ENCODE measurements at places on chromosomes 6 and 20.

- DNase-seq = no peak
Measured at GRCh38 chr6:27605401-27606342, 132.8 kb upstream of the ZNF184 start.

GRCh38 chr20:5827098-5827853 lies 77.1 kb downstream of the SHLD1 start:
- no peak for DNase-seq

- no peak for DNase-seq
Measured at GRCh38 chr20:60628749-60629148, 623.3 kb upstream of the CDH4 start.

DNA sequence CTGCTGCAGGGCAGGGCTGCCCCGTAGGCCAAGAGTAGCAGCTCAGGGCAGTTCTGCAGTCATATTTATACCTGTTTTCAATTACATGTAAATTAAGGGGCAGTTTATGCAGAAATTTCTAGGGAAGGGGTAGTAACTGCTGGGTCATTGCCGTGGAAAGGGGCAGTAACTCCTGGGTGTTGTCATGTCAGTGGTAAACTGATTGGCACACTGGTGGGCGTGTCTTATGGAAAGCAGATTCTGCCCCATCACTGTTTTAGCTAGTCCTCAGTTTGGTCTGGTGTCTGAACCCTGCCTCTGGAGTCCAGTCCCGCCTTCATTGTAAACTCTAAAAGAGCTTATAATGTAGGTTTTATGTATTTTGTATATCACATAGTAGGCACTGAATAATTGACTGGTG lies 22.1 kb downstream of the MAP3K4 start:
- no peak for DNase-seq

DNA sequence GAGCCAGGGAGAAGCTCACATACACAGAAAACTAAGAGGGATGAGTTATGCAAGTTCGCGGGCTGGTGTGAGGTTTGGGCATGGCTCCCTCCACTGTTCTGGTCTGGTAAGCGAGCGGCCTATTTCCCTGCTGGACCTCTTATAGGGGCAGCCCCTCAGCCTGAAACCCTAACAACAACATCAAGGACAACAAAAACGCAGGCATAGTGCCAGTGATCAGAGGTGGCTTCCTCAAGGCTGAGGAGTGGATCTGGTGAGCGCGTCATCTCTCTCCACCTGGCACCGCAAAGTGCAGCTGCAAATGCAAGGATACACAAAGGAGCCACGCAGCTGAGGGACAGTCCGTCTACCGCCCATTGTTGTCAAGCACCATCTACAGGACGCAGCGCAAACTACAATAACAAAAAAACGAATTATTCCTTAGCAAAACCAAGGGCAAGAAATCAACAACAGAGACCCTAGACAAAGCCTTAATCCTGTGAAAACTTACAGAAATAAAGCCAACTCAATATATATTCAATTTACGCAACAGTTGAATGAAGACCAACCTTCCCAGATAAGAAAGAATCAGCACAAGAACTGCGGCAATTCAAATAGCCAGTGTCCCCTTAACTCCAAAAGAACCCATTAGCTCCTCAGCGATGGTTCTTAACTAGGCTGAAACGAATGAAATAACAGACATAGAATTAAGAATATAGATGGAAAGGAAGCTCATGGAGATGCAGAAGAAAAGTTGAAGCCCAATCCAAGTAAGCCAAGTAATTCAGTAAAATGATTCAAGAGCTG lies 9.2 kb upstream of the DEFB110 start:
- DNase-seq = peak; percentile 72

DNA sequence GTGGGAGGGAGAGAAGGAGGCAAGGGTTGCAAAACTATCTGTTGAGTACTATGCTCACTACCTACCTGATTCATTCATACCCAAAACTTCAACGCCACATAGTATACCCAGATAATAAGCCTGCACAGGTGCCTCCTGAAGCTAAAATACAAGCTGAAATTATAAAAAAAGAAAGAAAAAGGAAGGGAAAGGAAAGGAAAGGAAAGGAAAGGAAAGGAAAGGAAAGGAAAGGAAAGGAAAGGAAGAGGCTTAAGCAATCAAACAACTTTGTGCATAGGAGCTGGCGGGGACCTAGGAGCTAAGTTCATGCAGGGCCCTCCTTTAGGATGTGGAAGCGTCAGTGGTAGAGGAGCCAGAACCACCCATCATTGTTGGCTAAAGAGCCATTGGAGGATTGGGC lies 108.9 kb upstream of the SYNDIG1 start:
- DNase-seq = no peak

DNA sequence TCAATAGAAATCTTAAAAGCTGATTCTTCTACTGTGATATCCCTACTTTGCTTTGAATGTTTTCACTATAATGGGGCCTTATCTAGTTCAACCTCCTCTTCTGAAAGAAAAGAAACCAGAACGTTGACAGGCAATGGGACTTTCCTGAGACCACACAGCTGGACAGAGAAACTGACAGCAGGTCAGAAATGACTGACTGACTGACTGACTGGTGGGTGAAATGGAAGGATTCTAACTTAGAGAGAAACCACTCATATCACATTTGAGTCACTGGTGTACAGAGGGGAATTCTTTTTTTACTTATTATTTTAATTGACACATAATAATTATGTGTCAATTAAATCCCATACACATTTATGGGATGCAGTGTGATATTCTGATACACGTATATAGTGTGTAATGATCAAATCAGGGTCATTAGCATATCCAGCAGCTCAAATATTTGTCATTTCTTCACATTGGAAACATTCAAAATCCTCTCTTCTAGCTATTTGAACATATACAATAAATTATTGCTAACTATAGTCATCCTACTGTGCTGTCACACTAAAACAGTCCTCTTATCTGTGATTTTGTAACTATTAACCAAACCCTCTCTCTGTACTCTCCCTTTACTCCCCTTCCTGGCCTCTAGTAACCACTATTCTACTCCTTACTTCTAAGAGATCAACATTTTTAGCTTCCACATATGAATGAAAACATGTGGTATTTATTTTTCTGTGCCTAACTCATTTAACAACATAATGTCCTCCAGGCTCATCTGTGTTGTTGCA lies 64.8 kb upstream of the NRSN1 start:
- no peak for DNase-seq

GRCh38 chr6:39314273-39314795 lies at the start of gene KCNK17:
Gene KCNK17, minus strand, starts transcription at chr6:39314419. Its CDS starts 99 bp downstream, at chr6:39314320.
- no peak for DNase-seq

DNA sequence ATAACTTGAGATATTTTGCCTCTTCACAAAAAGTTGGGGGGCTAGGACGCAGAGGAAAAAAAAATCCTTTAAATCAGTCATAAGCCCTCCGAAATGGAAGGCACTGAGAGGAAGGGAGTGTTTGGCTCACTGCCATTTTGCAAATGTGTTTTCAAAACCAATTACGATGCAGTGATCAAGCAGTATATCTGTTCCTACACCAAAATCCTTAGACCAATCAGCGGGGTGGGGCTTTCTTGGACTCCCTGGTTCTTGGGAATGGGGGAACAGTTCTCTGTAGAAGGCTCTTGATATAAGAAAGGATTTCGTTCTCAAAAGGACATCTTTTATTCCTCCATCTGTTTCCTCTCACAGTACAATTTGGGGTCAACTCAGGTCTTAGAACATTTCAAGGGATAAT lies 478.6 kb upstream of the JARID2 start:
- no peak for DNase-seq

GRCh38 chr6:55822815-55823214 lies 52.6 kb downstream of the BMP5 start:
- DNase-seq = no peak

DNA sequence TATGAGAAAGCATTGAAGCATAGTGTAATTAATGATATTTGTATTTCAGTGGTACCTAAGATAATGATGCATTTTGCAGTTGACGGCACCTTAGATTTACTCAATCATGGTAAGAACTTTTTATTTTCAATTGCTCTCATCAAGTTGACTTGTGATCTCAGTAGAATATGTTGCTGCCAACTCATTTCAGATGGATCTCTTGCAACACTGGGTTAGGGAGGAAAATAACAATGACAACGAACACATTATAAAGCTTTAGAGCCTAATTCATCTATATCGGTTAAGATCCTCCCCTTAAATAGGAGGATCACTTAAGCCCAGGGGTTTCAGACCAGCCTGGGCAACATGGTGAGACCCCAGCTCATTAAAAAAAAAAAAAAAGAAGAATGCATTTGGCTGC lies 18.0 kb upstream of the TBC1D22B start:
- DNase-seq = no peak

DNA sequence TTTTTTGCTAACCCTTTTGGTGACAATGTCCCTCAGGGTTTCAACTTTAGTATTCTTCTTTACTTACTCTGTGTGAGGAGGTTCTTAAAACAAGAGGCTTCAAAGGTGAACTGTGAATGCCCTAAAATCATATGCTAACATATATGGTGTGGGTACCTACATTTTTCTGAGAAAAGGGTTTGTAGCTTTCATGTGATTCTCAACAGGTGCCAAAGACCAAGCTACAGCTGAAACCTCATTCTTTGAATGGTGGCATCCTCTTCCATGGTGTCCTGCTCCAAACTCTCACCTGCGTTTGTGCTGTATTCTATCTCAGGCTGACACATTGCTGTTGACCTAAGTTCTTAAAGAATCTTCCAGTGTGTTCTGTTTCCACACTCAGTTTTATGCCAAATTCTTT lies 177.3 kb downstream of the PRL start:
- DNase-seq = no peak

- no peak for DNase-seq
Measured at GRCh38 chr6:32539839-32540238, 9.8 kb upstream of the HLA-DRB5 start.

- no peak for DNase-seq
Measured at GRCh38 chr6:46909371-46909770, 12.4 kb downstream of the ADGRF5 start.

- no peak for DNase-seq
Measured at GRCh38 chr20:49345524-49345923, 67.7 kb upstream of the ZNFX1 start.

- no peak for DNase-seq
Measured at GRCh38 chr6:82248273-82248735, 760 bp upstream of the IBTK start.

GRCh38 chr20:38167851-38168760 lies 3.0 kb upstream of the TGM2 start:
- DNase-seq = no peak

GRCh38 chr6:116327803-116328527 lies 42.8 kb upstream of the DSE start:
- DNase-seq = no peak

Data from NCI-H2029 treated with DMSO at 0.1 percent for 48 hours (cell line).